Hepatocyte (in vitro differentiated cells): ENCODE measurements at places on chromosomes 11 and 22. TPM values are rescaled to one million over a fixed set of nuclear protein-coding genes. Genes with fewer than 3 reads are reported as not detected.

The DNAJB13 gene
- 0.70 TPM in 1 of 2 replicates, not detected in the other for total RNA-seq

The MPZL3 gene
- total RNA-seq = 20.6 and 21.1 TPM in 2 replicates

GRCh38 chr11:122963961-122964360 lies 17.7 kb downstream of the BSX start:
- H3K27ac ChIP-seq = no peak overlapping the region
- no peak overlapping the region for H3K4me3 ChIP-seq
- no peaks in the 10 kb centered on the region for H3K36me3 ChIP-seq
- no peak for DNase-seq
- H3K27me3 ChIP-seq = peaks cover 40% of the 10 kb centered on the region

GRCh38 chr22:36461665-36462649 lies 19.5 kb downstream of the TXN2 start:
- peaks cover 13% of the 10 kb centered on the region for H3K4me1 ChIP-seq
- H3K4me3 ChIP-seq = no peak overlapping the region
- peak; percentile 83 for DNase-seq
- no peaks in the 10 kb centered on the region for H3K36me3 ChIP-seq
- no peaks in the 10 kb centered on the region for H3K27me3 ChIP-seq

The TRIM51 gene
- not detected in 2 replicates for total RNA-seq

DNA sequence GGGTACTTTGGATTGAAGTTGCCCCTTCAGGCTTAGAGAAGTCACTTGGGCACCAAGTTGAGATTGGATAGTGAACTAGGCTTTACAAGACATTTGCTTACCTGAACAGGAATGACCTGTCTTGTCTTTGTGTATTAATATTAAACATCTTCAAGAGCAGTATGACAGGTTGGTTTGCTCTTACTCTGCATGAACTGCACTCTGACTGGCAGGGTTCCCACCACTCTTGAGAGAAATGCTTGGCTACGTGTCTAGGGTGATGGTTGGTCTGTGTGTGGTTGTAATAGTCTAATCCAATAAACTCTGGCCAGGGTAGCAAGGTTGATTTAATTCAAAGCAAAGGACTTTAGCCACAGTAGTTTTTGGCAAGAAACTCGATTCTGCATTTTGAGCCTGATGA lies 20.1 kb upstream of the SPTBN2 start:
- H3K4me3 ChIP-seq = no peak overlapping the region
- no peak overlapping the region for H3K27ac ChIP-seq
- no peaks in the 10 kb centered on the region for H3K27me3 ChIP-seq
- H3K4me1 ChIP-seq = peaks cover 5% of the 10 kb centered on the region
- no peaks in the 10 kb centered on the region for H3K36me3 ChIP-seq

DNA sequence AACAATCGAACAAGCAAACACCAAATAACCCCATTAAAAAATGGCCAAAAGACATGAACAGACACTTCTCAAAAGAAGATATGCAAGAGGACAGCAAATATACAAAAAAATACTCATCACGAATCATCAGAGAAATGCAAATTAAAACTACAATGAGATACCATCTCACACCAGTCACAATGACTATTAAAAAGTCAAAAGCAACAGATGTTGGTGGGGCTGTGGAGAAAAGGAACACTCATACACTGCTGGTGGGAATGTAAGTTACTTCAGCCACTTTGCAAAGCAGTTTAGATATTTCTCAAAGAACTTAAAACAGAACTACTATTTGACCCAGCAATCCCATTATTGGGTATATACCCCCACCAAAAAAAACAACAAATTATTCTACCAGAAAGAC lies 51.3 kb upstream of the FLI1 start:
- H3K4me3 ChIP-seq = no peak overlapping the region
- H3K27ac ChIP-seq = no peak overlapping the region
- H3K36me3 ChIP-seq = no peaks in the 10 kb centered on the region
- no peak for DNase-seq

DNA sequence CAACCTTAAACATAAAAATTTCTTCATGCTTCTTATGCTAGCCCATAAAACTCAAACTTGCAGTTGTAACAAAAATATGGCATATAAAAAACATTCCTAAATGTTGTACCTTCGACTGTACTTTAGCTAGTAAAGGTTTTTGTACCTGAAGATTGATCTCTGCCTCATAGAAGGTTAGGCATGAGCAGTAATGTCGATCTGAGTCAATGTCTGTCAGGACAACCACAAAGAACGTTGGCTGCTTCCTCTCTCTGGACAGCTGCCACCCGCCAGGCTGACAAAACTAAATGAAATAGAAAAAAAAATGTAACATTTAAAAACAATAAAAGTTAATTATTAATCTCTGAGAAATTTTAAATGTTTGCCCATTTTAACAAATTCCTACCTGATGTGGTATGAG lies 251.3 kb downstream of the SBF2 start:
- H3K4me3 ChIP-seq = peak overlapping the region; percentile 4
- peak; percentile 19 for DNase-seq
- no peaks in the 10 kb centered on the region for H3K27me3 ChIP-seq
- H3K36me3 ChIP-seq = no peaks in the 10 kb centered on the region
- peaks cover 5% of the 10 kb centered on the region for H3K4me1 ChIP-seq

DNA sequence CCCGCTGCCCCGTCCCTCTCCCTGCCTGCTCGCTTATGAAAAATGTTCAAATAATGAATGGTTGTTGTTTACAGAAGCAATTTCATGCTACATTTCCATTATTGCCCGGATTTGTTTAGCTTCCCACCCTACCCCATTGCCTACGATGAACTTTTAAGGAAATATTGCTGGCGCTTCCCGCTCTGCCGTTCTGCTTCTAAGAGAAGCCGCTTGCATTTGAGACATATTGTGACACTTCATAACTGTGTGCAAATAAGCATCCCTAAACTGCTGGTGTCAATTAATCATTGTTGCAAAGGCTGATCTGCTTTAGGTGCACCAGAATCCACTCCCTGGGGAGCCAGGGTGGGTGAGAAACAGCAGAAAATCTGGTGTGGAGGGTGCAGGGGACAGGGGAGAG lies 52.3 kb upstream of the LMO1 start:
- H3K36me3 ChIP-seq = no peaks in the 10 kb centered on the region
- H3K4me1 ChIP-seq = no peaks in the 10 kb centered on the region
- peaks cover 6% of the 10 kb centered on the region for H3K27me3 ChIP-seq
- no peak for DNase-seq
- no peak overlapping the region for H3K27ac ChIP-seq

DNA sequence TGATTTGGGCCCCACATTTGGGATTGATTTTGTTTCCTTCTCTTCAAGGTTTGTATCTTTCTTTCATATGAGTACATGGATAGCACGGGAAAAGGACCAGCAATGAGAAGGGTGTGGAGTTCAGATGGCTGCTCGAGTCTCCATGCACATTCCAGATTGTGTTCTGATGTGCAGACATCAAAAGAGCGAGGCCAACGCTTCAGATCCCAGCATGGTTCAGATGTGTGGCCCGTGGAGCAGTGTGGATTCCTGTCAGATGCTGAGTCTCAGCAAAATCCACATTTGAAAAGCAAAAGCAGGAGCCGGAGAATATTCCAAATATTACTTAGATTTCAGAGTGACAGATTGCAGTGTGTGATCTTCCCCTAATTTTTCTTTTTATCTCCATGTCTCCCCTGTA lies 219.4 kb downstream of the DBX1 start:
- no peaks in the 10 kb centered on the region for H3K36me3 ChIP-seq
- DNase-seq = no peak
- no peaks in the 10 kb centered on the region for H3K27me3 ChIP-seq

DNA sequence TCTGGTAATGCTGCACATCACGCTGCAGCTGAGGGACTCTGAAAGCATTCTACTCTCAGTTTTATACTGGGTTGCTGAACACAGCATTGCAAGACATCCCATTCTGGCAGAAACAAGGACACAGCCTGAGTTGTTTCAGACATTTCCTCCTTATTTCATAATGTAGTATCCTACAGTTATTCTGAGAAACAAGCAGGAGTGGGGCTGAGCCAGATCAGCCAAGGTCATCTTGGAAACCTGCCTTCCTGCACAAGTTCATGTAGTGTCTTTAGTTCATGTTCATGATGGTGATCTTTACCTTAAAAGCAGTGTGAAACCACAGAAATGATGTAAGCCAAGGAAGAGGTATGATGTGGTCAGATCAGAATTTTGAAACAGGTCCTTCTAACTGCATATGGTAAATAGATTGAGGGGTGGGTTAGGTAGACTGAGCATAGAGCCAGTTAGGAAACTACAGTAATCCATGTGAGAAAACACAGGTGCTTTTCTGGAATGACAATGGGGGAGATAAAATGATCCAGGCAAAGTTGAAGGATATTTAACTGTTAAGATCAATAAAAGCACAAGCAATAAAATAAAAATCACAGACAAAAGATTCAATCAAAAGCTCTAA lies 1686.8 kb downstream of the LRRC4C start:
- H3K36me3 ChIP-seq = no peaks in the 10 kb centered on the region
- no peaks in the 10 kb centered on the region for H3K4me1 ChIP-seq
- H3K27me3 ChIP-seq = no peaks in the 10 kb centered on the region
- no peak overlapping the region for H3K4me3 ChIP-seq
- H3K27ac ChIP-seq = no peak overlapping the region
- no peak for DNase-seq

The MUC15 gene
- 0.32 and 0.73 TPM in 2 replicates for total RNA-seq
